ENCODE measurements at places on chromosomes 13 and 19.
A peak's percentile ranks its signal among the peaks of the same experiment; 100 is the strongest.

DNA sequence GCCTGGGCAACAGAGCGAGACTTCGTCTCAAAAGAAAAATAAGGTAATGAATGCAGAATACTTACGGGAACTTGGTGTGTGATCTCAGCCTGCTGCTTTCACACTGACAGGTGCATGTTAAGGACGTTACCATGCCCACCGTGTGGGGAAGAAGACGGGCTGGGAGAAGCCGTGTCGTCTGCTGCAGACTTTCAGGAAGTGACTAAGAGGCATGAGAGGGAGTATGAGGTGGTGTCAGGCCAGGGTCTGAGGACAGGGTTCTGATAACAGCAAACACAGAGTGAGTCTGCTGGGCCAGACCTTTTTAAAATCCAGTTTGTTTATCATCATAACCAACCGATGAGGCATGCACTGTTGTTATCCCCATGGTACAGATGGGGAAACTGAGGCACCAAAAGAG is 13.6 kb upstream of the GALP start:
- H3K27me3 ChIP-seq, result no peaks in the 10 kb centered on the region
- peaks cover 3% of the 10 kb centered on the region for H3K4me1 ChIP-seq
- H3K27ac ChIP-seq, result no peak overlapping the region

DNA sequence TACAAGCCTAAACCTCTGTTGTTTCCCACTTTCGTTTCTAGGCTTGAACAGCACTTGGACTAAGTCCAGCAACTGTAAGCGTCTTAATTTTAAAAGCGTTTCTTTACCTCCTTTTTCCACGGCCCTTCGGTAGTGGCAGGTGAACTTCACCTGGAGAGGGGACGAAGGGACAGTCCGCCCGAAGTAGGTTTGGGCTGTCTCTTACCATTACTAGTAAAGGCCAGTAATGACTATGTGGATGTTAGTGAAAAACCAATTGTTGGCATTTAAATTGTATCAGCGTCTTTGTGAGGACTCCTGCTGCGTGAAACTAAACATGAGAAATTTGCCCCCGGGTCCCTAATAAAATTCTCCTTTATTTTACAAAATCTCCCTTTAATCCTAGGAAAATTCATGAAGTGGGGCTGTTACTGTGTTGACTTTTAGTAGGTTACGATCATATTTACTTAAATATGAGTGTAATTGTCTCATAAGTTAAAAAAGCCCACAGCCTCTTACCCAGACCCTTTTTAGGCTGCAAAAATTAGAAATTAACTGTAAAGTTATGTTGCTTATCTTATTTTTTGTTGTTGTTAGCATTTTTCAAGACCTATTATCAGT is 983 bp downstream of the ITM2B start:
- H3K27me3 ChIP-seq, result no peaks in the 10 kb centered on the region
- peak overlapping the region; percentile 93 for H3K27ac ChIP-seq
- H3K36me3 ChIP-seq, result no peaks in the 10 kb centered on the region
- H3K4me1 ChIP-seq, result peaks cover 19% of the 10 kb centered on the region
- peak overlapping the region; percentile 82 for H3K4me3 ChIP-seq
- DNase-seq, result no peak

- H3K4me1 ChIP-seq, result no peaks in the 10 kb centered on the region
- H3K4me3 ChIP-seq, result no peak overlapping the region
- H3K36me3 ChIP-seq, result no peaks in the 10 kb centered on the region
- DNase-seq, result no peak
- no peak overlapping the region for H3K27ac ChIP-seq
- no peaks in the 10 kb centered on the region for H3K27me3 ChIP-seq
Observed at GRCh38 chr13:40399756-40400155, 266.7 kb downstream of the FOXO1 start.

DNA sequence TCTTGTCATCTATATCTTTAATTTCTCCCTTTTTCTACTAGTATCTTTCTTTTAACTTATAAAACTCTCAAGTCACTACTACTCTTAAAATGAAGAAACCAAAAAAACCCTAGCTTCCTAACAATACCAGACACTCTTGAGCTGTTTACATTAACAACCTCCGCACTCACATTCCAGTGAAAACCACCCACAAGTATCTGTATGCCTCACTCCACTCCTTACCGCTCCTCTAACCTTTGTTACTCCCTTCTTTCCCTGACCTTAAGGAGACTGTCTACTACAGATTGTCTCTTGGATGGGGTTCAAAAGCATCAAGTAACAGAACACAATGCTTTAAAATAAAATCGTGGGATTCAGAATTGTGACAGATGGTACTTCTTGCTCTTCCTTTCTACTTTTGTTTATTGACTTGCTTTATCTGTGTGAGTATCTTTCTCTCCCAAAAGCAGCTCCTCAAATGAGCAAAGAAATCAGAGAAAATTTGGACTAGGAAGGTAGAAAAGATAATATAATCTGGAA is 110.0 kb upstream of the FBXL3 start:
- no peak overlapping the region for H3K27ac ChIP-seq
- H3K27me3 ChIP-seq, result no peaks in the 10 kb centered on the region
- peaks cover 42% of the 10 kb centered on the region for H3K36me3 ChIP-seq
- H3K4me1 ChIP-seq, result no peaks in the 10 kb centered on the region

DNA sequence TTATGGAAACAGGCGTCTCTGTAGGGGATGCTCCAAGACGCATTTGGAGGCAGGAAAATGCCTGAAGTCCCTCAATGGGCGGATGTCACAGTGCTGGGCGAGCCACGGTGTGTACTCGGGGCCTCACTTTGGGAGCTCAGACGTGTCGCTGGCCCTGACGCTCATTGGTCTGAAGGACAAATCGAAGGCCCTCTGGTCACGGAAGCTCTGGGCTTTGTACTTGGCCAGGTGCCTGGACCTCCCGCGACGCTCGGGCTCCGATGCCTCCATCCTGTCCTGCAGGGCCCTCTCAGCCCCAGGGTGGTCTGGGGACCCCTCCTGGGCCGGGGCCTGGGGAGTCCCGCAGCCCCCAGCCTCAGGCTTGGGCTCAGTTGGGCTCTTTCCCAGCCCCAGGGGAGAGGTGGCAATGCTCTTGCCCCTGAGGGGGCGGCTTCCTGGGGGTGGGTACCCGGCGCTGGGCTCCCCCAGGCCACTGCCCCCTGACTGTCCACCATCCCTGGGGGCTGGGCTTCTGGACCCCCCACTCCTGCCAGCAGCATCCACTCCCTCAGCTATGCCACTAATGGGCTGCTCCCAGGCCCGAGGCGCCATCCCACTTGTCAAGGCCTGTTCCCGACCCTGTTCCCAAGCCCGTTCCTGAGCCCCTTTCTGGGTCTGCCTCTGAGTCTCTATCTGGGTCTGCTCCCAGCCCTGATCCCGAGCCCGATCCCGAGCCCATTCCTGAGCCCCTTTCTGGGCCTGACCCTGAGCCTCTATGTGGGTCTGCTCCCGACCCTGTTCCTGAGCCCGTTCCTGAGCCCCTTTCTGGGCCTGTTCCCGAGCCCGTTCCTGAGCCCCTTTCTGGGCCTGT is 39.5 kb upstream of the GRTP1 start:
- H3K27ac ChIP-seq, result no peak overlapping the region
- H3K27me3 ChIP-seq, result no peaks in the 10 kb centered on the region
- H3K36me3 ChIP-seq, result no peaks in the 10 kb centered on the region
- DNase-seq, result no peak
- H3K4me1 ChIP-seq, result peaks cover 17% of the 10 kb centered on the region

- DNase-seq, result no peak
- H3K4me1 ChIP-seq, result no peaks in the 10 kb centered on the region
Observed at GRCh38 chr19:55537741-55538111, 793 bp upstream of the SBK2 start.

- H3K4me3 ChIP-seq, result no peak overlapping the region
- no peaks in the 10 kb centered on the region for H3K27me3 ChIP-seq
- no peaks in the 10 kb centered on the region for H3K4me1 ChIP-seq
- no peak for DNase-seq
- no peaks in the 10 kb centered on the region for H3K36me3 ChIP-seq
Observed at GRCh38 chr13:61192826-61193225, 222.8 kb downstream of the PCDH20 start.

GRCh38 chr19:41555748-41556147 is 20.2 kb upstream of the CEACAM21 start:
- no peaks in the 10 kb centered on the region for H3K27me3 ChIP-seq
- H3K4me3 ChIP-seq, result no peak overlapping the region

DNA sequence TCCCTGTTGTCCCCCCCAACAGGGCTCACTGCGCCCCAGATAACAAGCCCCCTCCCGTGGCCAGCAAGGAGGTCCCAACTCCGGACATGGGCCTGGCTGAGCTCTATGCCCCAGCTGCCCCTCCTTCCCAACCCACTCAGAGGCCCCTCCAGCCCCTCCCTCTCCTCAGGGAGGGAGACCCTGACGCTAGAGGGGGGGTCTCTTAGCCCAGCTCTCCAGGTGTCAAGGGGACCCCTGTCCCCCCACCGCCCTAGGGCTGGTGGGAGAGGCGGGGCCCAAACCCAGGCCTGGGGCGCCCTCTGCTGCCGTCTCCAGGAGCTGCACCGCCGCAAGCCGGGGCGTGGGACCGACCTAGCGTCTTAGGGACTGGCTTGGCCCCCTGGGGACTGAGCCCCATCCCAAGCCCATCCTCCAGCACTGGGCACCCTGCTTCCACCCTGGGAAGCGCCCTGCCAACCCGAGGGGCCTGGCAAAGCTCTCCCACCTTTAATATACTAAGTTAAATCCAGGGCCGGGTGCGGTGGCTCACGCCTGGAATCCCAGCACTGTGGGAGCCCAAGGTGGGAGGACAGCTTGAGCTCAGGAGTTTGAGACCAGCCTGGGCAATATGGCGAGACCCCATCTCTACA is 1.4 kb downstream of the GRIN3B start:
- DNase-seq, result no peak
- peaks cover 5% of the 10 kb centered on the region for H3K4me1 ChIP-seq
- no peak overlapping the region for H3K27ac ChIP-seq
- no peaks in the 10 kb centered on the region for H3K36me3 ChIP-seq

DNA sequence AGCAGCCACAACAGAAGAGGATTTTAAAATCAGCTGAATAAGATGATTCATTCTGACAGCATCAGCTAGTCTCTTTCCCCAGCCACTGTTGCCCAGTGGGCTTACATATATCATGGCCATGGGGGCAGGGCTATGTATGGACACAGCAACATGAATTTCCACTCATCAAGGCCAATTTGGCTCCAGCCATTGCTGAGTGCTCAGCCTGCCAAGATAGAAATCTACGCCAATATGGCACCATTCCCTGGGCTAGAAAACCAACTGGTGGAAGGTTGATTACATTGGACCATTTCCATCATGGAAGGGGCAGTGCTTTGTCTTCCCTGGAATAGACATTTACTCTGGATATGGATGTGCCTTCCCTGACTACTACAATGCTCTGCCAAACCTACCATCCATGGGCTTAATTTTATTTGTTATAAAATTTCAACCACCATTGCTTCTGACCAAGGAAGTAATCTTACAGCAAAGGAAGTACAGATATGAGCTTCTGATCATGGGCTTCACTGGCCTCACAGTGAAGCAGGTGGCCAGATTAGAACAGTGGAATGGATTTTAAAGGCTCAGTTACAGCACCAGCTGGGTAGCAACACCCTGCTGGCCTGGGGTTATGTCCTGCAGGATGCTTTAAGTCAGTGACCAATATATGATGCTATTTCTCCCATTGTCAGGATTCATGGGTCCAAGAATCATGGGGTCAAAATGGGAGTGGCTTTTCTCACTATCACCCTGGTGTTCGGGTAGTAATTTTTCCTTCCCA is 9.8 kb upstream of the ALOX5AP start:
- H3K4me1 ChIP-seq, result no peaks in the 10 kb centered on the region
- DNase-seq, result no peak
- H3K27ac ChIP-seq, result no peak overlapping the region
- H3K4me3 ChIP-seq, result no peak overlapping the region
- no peaks in the 10 kb centered on the region for H3K27me3 ChIP-seq

GRCh38 chr13:77774181-77774580 is 76.7 kb downstream of the SLAIN1 start:
- no peak overlapping the region for H3K27ac ChIP-seq
- no peaks in the 10 kb centered on the region for H3K27me3 ChIP-seq
- H3K4me1 ChIP-seq, result no peaks in the 10 kb centered on the region
- H3K4me3 ChIP-seq, result no peak overlapping the region
- no peaks in the 10 kb centered on the region for H3K36me3 ChIP-seq

GRCh38 chr13:49649963-49650312 is 21.6 kb downstream of the ARL11 start:
- H3K4me3 ChIP-seq, result no peak overlapping the region
- no peaks in the 10 kb centered on the region for H3K4me1 ChIP-seq
- H3K27ac ChIP-seq, result no peak overlapping the region
- DNase-seq, result no peak
- no peaks in the 10 kb centered on the region for H3K27me3 ChIP-seq

GRCh38 chr13:70694996-70695715 is 586.9 kb upstream of the KLHL1 start:
- H3K4me3 ChIP-seq, result no peak overlapping the region
- H3K36me3 ChIP-seq, result no peaks in the 10 kb centered on the region
- no peak overlapping the region for H3K27ac ChIP-seq
- DNase-seq, result no peak

DNA sequence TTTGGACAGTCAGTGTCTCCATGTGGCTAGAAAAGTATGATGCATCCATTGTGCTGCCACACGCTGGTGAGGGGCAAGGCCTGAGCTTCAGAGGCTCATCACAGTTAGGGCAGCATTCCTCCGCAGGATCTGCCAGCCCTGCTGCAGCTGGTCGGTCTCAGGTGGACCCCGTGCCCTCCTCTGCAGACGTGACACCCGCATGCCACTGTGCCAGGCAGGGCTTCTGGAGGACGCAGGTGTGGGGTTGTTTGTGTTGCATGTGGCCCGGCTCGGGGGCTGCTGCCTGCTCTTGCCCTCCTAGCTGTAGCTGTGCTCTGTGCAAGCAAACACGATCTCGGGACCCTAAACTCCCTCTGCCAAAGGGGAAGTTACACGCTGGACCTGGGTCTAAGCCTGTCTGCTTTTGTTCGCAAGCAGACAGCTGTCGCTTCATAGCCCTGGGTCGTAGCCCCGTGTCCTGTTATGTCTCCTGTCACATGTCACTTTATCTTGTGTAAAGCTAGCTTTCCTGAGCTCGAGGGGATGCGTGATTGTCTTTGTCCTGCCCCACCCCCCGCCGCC is 45.3 kb downstream of the SLC7A9 start:
- peak; percentile 46 for DNase-seq
- H3K27ac ChIP-seq, result peak overlapping the region; percentile 73

DNA sequence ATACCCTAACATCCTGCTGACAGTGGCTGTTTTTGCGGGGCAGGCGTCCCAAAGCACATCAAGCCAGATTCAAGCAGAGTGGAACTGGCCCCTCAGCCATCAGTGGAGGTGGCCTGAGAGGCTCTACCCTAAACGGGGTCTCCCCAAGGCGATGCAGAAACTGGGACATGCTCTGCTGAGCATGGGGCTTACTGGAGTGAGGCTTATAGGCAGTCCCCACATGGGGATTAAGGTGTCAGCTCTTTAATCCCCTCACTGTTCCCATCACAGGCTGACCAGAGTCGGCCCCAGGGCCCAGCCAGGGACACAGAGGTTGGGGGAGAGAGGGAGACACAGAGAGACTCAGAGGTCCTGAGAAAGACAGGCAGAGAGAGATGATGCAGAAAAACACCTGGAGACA is 17.0 kb downstream of the CYP2F1 start:
- H3K27me3 ChIP-seq, result peaks cover 43% of the 10 kb centered on the region
- DNase-seq, result no peak

Data from thymus (tissue), 14 donors.